ENCODE measurements at places on chromosomes 3 and 15.

DNA sequence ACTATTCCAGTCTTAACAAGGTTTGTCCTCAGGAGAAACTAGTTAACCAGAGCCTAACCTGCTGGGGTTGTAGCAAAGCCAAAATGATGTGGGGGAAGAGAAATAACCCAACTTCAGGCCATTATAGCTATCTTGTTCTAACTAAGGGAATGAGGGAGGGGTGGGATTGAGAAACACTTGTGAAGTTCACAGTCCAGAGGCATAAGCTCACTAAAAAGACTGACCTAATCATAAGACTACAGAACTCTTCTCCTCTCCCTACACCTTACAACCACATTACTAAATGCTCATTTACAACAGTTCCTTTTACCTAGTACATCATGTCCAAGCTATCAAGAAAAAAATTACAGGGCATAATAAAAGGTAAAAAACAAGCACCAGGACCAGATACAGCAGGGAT is 52.8 kb downstream of the UBE3A start:
- no peak for DNase-seq

GRCh38 chr3:48208076-48208475 is 15.2 kb upstream of the CAMP start:
- DNase-seq, result no peak

- DNase-seq, result no peak
Observed at GRCh38 chr3:195226900-195227447, 44.0 kb downstream of the XXYLT1 start.

- DNase-seq, result no peak
Observed at GRCh38 chr3:51717947-51718346, 11.1 kb downstream of the GRM2 start.

DNA sequence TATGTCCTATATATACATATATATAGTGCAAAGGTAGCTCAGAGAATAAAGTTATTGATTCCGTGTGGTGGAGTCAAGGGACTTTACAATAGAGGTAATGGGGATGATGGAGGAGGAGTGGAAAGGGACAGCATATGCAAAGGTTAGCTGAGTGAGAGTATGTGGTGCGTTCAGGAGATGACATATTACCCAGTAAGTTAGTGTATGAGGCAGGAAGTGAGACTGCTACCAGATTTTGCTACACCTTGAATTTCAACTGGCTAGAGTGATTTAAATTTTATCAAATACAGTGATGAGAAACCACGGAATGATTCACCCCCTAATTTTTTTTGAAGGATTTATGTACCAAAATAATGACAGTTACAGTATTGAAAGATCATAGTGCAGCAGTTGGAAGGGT is 2.8 kb downstream of the ACTL6A start:
- DNase-seq, result no peak

GRCh38 chr3:57298041-57298440 is 5.6 kb upstream of the ASB14 start:
- DNase-seq, result no peak

- DNase-seq, result no peak
Observed at GRCh38 chr3:150371741-150372254, 36.3 kb upstream of the TSC22D2 start.

DNA sequence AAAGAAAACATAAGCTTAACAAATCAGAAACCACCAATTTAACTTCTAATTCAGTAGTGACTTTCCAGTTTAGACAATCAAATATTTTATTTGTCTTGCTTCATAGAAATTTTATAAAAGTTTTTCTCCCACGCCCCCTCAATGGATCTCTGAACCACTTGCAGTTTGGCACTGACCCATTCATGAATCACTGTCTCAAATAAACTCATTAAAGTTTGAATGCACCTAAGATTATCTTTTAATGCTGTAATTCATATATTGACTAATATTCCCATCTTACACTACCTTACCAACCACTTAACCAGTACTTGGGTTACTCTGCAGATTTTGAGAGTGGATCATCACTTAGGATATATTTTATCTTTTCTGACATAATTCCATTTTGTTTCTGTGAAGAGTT is 880.2 kb downstream of the OTOL1 start:
- DNase-seq, result no peak

- no peak for DNase-seq
Observed at GRCh38 chr3:113247068-113247467, 35.7 kb downstream of the BOC start.

GRCh38 chr15:90211440-90212143 is 10.5 kb downstream of the SEMA4B start:
- DNase-seq, result no peak

DNA sequence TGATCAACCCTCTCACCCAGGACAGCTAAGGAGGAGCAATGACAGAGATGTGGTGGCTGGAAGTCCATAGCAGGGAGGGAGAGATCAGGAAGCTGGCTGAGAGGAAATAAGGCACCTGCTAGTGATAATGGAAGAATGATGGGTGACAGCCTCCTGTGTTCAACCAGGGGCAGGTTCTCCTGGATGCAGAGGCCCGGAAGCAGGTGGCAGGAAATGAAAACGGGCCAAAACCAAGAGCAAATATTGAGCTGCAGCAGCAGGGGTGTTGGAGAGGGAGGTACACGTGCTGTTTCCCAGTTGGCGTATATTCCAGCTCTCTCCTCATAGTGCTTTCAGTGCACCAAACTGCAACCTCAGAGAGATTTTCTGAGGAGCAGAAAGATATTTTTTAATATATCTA is 213.4 kb upstream of the TBL1XR1 start:
- peak; percentile 12 for DNase-seq

DNA sequence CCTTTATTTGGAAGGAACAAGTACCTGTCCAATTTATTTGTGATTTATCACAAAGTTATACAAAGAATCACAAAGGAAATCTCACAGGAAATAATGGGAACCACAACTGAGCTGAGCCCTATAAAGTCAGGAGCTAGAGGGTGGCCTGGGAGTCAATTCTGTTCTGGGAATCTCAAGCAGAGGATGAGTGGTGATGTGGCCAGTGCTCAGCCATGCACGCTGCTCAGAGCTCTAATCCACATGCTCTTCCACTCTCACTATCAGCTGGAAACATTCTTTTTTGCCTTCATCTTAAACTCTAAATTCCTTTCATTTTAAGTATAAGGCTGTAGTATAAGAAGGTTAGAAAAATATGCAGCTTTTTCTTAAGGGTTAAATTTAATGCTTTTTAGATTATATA is 36.6 kb downstream of the UACA start:
- DNase-seq, result no peak

- no peak for DNase-seq
Observed at GRCh38 chr3:59836531-59836930, 786.7 kb upstream of the CFAP20DC start.

- DNase-seq, result no peak
Observed at GRCh38 chr3:89223188-89223587, 115.8 kb downstream of the EPHA3 start.

DNA sequence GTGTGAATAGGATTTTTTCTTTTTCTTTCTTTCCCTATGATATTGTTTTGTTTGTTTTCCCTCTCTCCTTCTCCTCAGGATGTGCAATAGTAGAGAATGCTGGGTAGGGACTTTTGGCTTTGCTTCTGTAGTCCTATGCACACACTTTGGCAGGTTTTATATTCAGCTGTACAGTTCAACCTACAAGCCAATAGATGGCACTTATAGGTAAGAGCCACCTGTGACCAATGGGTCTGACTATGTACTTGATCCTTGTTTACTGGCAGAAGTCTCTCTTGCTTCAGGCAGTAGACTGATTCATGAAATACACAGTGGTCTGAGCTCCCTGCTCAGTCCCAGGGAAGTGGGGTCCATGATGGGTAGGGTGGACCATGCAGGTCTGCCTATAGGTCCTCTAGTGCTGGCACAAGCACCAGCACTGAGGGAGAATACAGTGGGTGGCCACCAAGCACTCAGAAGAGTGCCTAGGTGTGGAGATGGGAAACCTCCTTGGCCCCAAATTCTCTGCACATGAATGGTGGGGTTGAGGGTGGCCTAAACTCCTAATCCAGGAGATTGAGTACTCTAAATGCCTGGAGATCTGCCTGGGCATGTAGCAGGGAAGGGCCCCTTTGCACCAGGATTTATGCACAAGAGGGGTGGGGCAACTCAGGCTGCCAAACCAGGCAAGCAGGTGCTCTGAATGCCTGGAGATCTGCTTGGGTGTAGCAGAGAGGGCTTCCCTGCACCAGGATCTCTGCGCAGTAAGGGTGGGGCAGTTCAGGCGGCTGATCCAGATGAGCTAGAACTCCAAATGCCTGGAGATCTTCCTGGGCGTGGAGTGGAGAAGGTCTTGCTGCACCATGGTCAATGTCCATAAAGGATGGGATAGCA is 176.1 kb downstream of the DOCK3 start:
- DNase-seq, result no peak

DNA sequence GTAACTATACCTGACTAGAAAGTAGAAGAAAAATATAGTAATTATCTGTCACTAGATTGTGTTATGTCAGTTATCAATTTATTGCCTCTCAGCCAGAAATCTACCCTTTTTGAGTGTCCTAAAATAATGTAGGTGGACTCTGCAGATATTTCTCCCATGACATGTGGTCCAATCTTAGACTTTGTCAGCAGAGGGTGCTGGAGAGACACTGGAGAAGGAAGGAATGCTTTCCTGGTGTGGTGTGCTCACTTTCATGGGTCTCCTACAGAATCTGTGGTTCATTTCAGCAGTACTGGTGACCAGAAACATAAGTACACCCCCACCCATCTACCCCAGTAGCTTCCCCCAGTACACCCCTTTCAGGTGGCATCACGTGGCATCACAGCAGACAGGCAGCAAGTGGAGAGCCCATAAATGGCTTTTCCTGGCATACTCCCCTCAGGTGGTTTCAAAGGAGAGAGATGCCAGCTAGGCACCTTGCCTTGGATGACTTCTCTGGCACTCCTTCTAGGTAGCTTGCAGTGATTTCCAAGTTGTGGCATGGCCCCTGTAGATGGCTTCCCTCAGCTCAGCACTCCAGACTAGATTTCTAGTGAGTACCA is 114.7 kb downstream of the GADL1 start:
- DNase-seq, result no peak

DNA sequence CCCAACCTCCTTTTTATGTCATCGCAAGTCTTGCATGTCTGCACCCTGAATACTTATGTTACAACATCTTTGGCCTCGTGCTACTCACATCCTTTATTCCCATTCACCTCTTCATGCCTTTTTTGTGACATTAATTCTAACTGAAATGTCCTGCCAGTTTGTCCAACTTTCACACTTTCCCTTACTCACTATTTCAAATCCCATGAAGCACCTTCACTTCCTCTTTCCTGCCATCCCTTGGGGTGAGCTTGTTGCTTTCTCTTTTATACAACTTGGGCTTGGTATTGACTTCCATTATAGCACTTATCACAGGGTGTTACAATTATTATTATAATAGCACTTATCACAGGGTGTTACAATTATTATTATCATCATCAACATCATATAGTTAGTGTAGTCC is 496.3 kb downstream of the NLGN1 start:
- no peak for DNase-seq

DNA sequence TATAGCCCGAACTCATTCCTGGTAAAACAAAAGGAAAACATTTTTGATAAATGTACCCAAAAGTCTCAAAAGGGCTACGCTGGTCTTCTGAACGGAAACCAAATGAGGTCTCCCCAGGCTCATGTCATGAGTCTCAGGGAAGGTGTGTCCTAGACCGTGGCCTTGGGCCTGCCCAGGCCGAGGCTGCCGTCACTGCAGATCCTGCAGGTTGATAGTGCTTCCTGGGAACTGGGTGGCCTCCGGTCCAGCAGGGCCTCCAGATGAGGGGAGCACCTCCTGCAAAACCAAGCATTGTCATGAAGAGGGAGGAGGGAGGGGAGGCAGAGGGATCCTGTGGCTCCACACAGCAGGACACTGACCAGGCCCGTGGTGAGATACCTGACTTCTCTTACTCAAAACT is 37.5 kb downstream of the ZXDC start:
- DNase-seq, result no peak

GRCh38 chr15:35383506-35383905 is 162.5 kb downstream of the DPH6 start:
- DNase-seq, result no peak

DNA sequence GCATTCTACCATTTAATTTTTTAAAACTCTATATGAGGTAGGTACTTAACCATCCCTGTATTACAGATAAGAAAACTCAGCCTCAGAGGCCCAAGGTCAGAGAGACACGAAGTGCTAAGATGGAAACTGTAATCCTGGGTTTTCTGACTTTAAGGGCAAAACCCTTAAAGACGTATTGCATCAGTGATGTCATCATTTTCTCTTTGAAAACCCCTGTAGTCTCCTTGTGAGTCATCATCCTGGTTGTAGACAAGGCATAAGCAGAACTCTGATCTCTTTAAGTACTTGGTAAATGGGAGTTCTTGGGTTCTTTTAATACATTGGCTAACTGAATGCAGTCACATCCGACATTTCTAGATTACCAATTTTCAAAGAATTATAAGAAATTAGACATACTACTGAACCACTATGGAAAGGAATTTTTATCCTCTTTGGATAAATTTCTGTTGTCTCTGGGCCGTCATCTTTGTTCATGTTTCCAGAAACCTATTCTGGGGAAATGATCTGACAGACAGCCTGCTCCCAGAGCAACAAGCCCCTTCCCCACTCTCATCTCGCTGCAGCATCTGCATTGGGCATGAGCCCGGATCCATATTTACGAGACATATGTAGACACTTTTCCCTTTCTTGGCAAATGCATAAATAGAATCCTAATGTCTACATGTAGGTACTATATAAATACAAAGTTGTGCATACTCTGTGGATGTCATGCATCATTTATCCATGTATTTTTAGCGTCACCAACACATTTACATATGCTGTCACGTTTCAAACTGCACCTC is 48.7 kb upstream of the MDFIC2 start:
- DNase-seq, result no peak

- DNase-seq, result no peak
Observed at GRCh38 chr15:47717036-47717612, at the start of gene SEMA6D. Gene SEMA6D, plus strand, starts transcription at chr15:47717505. Its CDS starts 42,294 bp downstream, at chr15:47759799.

- DNase-seq, result no peak
Observed at GRCh38 chr3:127690823-127691452, 18.2 kb downstream of the ABTB1 start.

DNA sequence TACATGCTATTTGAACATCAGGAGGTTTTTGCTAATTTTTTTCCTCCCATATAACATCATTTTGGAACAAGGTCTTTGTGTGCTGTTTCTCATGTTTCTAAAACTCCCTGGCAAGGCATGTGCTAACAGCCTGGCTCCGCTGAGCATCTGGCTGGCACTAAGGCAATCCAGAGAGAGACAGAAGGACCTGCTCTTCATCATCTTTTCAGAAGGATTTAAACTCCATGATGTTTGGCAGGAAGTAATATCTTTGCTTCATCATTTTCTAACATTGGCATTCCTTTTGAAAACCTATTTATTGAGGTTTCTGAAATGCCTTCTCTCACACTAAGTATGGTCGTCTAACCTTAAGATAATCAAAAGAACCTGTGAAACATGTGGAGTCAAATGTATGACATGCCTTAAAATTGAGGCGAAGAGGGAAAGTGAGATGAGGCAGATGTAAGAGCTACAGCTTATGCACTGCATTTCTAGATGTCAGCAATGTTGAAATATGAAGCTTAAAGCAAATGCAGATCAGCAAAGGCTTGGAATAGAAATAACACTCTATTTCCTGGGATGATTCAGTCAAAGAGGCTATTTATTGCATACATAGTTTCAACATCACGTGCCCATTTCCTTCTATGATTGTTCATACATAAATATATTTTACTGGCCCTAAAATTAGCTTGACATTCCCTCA is 592.0 kb downstream of the ZNF385D start:
- no peak for DNase-seq

Data from CD4-positive, alpha-beta T cell treated with Interleukin-21 for 1 hour (primary cell).